ENCODE measurements at places on chromosomes 1 and 21. TPM values are rescaled to one million over a fixed set of nuclear protein-coding genes. Genes with fewer than 3 reads are reported as not detected.

- DNase-seq, result peak; percentile 91
Measured at GRCh38 chr1:2322065-2322571, 69.2 kb downstream of the MORN1 start.

LCE1F gene
- polyA plus RNA-seq, result not detected

DNA sequence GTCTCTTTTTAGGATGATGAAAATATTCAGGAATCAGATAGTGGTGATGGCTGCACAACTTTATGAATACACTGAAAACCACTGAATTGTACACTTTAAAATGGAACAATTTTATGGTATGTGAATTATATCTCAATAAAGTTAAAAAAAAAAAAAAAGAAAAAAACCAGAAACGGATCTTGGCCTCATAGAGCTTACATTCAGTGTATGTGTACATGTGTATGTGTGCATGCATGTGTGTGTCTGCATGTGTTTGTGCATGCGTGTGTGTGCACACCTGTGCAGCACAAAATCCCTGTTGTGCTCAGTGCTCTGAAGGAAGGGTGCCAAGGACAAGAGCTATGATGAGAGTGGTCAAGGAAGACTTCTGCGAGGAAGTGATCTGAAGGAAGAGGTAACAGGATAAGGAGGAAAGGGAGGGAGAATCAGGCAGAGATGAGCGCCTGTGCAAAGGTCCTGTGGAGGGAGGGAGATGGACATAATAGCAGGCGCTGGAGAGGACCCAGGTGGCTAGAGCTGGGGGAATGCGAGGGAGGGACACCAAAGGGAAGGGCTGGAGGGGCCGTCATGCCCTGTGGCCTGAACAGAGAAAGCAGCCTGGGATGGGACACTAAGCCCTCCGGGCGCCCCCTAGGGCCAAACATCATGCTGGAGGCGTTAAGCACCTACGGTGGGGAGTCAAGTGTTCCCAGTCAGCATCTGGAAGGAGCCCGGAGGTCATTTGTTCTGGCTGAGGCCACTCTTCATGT lies 25.2 kb downstream of the NKAIN1 start:
- no peak for DNase-seq

SIK1 gene
- 4.6 TPM for polyA plus RNA-seq

DNA sequence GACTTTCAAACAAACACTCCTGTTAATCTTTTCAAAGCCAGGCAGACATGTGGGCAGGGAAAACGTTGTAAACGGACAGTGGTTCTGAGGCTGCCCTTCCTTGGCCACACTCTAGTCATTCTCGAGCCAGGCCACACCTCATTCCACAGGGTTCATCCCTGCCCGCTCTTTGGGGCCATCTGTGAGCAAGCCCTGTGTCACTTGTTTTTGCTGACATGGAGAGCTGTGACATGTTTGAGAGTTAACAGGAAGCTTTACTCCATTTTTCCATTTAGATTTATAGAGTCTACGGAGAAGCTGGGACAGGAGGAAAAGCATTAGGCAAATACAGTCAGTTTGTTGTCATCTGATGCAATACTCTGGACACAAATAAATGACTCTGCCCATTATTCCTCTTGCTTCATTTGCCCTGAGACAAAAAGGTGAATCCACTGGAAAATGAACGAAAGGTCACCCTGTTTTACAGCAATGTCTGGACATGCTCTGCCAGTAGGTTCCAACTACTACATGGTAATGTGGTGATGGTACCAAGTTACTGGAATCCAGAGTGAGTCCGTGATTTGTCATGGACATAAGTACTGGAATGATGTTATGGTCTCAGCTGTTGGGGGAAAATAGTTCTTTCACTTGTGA lies 126.9 kb downstream of the CLIC6 start:
- no peak for DNase-seq

GRCh38 chr1:215263636-215264035 lies 181.1 kb downstream of the KCNK2 start:
- DNase-seq, result no peak

All from renal cortex interstitium (tissue), 15 donors.